NCI-H460 (cell line): ENCODE measurements at places on chromosomes 12 and 14.

DNA sequence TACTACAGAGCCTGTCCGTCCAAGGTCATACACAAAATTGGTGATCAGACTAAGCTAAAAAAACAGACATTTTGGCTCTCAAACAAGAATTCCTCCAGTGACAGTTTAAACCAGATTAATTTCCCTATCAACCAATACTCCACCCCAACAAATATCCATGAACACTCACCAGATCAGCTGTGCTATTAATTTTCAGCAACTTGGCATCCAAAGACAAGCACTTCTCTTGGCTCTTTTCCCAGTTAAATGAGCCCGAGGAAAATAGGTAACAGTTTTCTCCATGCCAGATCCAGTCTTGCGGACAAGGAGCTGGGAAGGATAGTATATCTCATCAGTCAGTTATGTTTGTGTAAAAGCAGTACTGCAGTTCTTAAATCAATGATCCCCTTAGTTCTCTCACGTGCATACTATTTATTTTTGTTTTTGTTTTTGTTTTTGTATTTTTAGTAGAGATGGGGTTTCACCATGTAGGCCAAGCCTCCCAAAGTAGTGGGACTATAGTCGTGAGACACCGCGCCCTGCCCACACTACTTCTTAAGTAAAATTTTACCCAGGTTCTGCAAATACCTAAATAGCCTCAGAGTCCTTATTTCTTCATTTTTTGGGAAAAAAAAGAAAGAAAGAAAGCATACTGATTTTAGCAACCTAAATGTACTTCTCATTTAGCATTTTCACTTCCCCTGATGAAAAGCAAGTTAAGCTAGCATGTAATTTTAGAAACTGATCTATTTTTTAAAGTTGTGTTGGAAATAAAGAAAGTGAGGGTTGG is 11.1 kb downstream of the OLR1 start:
- no peak for DNase-seq

DNA sequence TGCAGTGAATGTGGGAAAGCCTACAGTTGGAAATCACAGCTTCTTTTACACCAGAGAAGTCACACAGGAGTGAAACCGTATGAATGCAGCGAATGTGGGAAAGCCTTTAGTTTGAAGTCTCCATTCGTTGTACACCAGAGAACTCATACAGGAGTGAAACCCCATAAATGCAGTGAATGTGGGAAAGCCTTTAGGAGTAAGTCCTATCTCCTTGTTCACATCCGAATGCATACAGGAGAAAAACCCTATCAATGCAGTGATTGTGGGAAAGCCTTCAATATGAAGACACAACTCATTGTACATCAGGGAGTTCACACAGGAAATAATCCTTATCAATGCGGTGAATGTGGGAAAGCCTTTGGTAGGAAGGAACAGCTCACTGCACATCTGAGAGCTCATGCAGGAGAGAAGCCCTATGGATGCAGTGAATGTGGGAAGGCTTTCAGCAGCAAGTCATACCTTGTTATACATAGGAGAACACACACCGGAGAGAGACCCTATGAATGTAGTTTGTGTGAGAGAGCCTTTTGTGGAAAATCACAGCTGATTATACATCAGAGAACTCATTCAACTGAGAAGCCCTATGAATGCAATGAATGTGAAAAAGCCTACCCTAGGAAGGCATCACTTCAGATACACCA is 24.6 kb downstream of the ZNF26 start:
- DNase-seq = no peak

GRCh38 chr12:23096321-23096720 is 471.4 kb downstream of the ETNK1 start:
- no peak for DNase-seq

- no peak for DNase-seq
These were observed 641.9 kb upstream of the FBXO33 start for GRCh38 chr14:40074169-40074568.

GRCh38 chr14:103216857-103217256 is 93.6 kb downstream of the TNFAIP2 start:
- no peak for DNase-seq

DNA sequence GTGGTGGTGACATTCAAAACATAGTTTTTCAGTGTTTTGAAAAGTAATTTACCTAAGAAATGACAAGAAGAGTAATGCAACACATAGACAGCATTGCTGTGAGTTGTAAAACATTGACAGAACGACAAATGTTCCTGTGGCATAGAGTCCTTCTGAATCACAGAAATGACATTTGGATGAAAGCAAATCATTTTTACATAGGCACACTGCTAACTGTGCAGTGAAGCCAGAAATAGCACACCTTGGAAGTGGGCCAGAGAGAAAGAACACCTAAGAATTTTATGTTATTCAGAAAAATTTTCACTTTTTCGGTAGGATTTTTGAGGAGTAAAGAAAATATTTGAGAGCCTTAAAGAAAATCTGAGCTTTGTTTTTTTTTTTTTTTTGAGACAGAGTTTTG is 100.6 kb downstream of the ANO4 start:
- DNase-seq = no peak

DNA sequence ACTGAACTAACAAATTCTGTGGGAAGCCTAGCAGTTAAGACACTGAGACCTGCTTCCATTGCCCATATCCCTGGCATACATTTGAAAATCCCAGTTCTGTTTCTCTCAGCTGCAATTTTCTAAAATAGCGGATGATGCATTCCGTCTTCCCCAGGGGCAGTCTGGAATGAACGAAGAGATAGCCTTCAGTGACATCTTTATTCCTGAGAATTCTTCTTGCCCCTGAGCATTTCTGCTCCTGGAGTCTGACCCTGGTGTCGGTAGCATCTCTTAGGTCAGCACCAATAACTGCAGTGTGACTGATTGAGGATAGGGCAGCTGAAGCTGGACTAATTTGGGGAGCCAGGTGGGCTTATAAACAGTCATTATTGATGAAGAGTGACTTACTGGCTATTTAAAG is 552.5 kb downstream of the DIO2 start:
- DNase-seq = no peak

DNA sequence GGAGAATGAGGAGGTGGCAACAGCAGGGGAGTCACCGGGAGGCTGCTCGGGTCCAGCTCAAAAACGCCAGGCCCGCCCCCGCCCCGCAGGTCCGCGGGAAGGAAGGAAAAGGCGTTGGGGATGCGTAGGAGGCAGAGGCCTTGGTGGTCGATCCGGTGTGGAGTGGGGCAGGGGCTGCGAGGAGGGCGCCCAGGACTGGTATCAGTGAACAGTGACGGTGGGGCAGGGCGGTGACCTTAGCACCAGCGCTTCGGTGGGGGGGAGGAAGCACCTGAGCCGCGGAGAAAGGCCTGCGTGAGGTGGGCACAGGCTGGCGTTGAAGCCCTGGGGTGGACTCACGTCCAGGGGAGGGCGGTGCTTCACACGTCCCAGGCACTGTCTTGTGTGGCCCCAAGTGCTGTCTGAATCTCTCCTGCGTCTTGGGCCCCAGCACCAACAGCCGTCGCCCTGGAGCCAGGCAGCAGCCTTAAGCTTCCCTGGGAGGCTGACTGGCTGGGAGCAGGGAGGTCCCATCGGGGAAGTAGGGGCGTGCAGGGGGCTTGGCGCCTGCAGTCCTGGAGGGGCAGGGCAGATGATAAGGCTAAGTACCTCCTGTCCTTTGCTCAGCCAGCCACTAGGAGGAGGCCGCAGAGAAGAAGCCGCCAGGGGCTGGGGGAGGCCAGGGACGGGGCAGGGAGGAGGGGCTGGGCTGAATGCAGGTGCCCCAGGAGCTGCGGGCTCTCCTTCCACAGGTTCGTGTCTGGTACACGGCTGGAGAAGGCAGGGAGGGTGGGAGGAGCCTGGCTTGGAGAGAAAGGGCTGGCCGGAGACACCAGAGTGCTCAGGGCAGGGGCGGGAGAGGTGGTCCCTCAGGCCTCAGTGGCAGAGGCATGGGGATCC is 26.5 kb downstream of the ZBTB42 start:
- peak; percentile 50 for DNase-seq

GRCh38 chr14:71960494-71961353 is 28.5 kb downstream of the RGS6 start:
- no peak for DNase-seq

- no peak for DNase-seq
These were observed 70.5 kb downstream of the PRIMA1 start for GRCh38 chr14:93717668-93718320.

DNA sequence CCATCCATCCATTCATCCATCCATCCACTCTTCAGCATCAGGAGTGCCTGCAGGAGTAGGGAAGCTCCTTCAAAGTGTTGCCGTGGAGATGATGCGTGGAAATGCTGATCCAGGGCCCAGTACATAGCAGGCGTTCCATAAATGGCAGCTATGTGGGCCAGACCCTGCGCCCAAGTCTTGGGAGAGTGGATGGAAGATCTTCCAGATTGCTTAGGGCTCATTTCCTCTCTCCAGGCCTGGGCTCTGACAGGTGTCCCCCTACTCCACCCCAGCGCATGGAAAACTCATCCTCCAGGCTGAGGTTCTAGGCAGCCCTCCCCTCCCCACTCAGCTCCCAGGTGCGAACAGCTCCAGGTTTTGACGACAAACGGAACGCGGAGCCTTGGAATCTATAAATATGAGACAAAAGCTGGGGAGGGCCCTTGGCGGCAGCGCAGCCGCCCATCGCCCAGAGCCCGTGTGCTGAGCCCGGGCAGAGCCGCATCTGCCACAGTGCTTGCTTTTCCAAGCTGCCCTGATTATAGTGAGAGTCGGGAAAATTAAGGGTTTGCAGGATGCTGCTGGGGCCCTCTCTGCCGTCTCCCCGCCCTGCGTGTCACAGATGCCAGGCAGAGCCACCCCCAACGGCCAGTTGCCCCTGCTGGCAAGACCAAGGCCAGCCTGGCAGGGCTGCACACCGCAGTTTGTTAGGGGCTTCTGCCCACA is 1.6 kb downstream of the BEGAIN start:
- DNase-seq = no peak

DNA sequence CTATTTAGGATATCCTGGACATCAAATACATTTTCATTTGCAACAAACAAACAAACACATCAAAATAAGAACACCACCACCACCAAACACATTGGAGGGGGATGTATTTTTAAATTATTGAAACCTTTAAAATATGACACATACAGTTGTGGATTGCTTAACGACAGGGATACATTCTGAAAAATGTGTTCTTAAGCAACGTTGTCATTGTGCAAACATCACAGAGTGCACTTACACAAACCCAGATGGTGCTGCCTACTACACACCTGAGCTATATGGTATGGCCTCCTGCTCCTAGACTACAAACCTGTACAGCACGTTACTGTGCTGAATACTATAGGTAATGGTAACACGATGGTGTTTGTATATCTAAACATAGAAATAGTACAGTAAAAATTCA is 19.4 kb downstream of the PYGL start:
- DNase-seq = no peak

DNA sequence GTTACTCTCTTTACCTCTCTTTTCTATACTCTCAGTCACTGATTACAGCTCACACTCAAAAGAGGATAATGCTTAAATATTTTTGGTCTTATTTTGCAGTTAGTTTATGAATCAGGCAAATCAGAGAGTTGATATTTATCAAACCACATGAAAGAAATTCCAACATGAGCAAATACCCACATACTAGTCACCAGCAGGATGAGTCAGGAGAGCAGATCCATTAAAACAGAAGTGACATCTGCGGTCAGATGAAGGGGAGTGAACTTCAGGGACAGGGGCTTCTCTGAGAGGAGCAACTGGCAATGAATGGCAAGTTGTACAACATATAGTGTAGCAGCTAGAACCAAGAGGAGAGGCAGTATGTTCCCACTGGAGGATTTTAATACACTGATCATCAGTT is 258.7 kb downstream of the SYT10 start:
- no peak for DNase-seq

GRCh38 chr12:116861320-116861719 is 19.9 kb downstream of the HRK start:
- no peak for DNase-seq
